ENCODE measurements at places on chromosomes 2 and 18.

- no peak for DNase-seq
These were observed 5.8 kb downstream of the TWIST2 start for GRCh38 chr2:238853721-238854120.

- no peak for DNase-seq
These were observed 43.5 kb downstream of the SLC39A10 start for GRCh38 chr2:195700480-195700879.

DNA sequence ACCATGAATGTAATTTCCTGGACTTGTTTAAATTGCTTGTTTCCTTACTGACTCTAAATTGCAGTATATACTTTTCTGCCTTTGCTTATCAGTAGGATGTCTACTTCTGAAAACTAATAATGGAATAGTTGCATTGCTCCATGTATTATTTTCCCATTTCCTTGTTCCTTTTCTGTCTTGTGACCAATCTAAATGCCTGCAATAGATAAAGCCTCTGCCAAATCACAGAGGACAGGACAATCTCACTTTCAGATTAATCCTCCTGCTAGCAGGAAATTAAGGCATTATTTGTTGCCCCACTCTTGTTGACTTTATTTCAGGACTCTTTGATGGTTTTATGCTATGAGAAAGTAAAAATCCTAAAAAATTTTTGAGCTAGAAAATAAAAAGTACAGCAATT, 4.7 kb upstream of the ESCO1 start:
- no peak for DNase-seq

DNA sequence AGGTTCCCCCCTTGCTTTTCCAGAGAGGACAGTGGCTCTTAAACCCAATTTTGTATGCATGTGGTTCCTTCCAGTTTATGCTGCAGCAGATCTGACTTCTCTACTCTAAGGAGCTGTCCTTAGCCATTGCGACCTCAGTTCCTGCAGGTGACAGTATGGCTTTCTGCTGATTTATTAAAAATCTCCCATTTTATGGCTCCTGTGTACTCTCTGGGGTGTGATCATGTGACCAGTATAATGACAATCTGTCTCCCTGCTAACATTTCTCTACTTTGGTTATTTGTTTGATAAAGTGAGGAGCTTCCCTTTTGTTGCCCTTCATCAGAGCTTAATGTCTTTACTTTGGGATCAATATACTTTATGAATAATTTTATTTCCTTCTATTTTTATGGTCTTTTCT, 148.7 kb upstream of the VRK2 start:
- DNase-seq, result no peak

- no peak for DNase-seq
These were observed 209.2 kb downstream of the ZNF407 start for GRCh38 chr18:74806700-74807416.

DNA sequence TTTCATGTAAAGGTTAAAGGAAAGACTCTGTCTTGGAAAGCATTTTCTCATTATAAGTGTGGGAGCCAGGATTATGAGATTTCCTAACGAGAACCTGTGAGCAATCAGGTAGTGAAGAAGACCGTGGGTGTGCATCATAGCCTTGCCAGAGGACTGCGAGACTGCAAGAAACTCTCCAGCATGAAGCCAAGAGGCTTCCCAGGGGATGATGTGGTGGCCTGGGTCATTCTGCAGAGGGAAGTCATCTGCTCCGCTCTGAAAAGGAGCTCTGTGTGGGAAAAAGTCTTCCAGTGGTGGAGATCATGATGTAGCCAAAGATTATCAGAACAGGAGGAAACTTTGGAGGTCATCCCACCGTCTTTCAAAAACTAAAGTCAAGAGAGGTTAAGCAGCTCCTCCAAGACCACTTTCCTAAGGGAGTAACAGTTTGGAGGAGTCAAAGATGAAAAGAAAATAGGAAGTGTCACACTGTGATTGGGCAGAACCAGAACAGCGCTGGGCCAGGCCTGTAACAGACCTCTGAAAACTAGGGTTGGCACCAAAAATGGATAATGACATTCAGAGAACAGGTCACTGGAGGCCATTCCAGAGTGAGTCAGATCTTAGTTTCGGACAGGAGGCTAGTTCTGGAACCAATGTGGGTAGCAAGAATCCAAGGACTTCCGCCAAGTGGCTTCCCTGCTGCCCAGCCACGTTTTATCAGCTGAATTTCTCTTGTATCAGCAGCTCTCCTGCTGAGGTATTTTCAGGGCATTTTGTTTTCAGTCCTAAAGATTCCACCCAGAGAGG, 113.0 kb downstream of the LRATD1 start:
- DNase-seq, result no peak

DNA sequence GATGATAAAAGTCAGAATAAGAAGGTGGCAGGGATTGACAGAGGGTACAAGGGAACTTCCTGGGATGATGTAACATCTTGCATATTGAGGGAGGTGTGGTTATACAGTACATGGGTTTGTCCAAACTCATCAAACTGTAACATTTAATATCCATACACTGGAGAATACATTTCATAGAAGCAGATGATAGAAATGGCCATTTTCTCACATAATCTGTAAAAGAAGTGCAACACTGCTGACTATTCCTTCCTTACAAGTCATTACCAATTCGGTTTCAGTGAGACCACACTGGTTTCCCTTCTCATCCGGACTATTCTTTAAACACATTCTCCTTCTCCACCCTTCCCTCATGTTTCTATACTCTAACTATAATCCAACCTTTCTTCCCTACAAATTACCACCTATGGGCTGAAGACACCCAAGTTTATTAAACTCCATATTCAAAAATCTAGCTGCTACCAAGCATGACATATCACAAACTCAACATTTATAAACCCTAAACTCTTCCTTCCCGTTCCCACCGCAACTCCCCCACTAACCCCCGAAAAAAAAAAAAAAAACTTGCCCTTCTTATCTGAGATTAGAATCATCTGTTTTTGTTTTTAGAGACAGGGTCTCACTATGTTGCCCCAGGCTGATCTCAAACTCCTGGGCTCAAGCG, 1.6 kb downstream of the COX7A2L start:
- no peak for DNase-seq

DNA sequence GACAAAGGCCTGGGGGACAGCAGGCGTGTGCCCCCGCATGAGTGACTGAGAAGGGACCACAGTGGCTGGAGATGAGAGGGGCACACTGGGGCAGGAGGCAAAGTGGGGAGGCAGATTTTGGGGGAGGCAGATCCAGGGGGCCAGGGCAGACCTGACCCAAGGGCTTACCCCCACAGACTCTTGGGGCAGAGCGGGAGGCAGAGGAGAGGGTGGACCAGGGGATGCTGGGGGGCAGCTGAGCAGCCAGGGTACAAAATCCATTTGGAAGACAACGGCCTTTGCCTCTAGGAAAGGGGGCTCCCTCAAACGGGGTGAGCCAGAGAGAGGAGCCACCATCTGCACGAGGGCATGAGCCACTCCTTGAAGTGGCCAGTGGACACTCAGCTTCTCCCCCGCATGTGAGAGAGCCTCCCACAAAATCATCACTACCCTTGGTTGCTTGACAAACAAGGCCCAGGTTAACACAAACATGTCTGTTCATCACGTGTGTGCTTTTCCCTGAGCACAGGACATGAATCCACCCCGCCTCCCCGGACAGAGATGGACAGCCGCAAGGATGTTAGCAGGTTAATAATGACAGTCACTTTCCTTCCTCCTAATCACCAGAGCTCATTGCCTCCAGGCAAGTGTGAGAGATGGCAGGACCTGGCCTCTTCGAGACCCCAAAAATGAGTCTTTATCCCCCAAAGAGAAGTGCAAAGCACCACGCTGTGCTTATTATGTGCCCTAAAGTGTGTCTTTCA, 72.0 kb upstream of the RAB6C start:
- no peak for DNase-seq

DNA sequence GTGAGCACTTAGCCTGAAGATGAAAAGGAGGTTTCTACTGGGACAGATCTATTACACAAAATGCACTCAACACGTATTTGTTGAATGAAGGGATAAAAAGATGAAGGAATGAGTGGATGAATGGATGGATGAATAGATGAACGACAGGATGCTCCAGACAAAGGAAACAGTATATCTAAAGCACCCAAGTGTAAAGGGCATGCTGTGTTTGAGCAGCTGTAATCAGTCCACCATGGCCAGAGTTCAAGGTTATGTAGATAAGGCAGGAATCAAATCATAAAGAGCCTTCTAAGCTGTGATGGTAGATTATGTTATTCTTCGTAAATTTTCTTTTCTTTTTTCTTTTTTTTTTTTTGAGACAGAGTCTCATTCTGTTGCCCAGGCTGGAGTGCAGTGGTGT, 213.8 kb upstream of the FBXO11 start:
- no peak for DNase-seq
